Neural crest cell (in vitro differentiated cells): ENCODE measurements at places on chromosomes 5 and 9. TPM values are rescaled to one million over a fixed set of nuclear protein-coding genes. Genes with fewer than 3 reads are reported as not detected.

GRCh38 chr5:77707791-77708190, 68.3 kb downstream of the TBCA start:
- no peak for DNase-seq

DNA sequence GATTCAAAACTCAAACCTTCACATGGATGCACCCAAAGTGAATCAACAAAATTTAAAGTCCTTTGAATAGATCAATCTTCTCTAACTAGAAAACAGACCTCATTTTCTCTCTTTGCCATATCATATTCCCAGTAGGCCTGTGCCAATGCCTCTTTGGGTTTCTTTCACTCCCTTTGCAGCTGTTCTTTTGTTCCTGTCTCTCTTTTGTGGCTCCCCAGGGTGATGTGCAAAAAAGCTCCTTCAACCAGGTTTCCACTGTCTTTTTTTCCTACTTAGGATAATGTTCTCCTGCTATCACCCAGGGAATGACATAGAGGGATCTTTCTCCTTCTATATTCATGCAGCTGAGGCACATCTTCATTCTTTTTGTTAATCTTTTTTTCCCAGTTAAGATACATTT, 54.6 kb downstream of the MARCHF3 start:
- no peak for DNase-seq

DNA sequence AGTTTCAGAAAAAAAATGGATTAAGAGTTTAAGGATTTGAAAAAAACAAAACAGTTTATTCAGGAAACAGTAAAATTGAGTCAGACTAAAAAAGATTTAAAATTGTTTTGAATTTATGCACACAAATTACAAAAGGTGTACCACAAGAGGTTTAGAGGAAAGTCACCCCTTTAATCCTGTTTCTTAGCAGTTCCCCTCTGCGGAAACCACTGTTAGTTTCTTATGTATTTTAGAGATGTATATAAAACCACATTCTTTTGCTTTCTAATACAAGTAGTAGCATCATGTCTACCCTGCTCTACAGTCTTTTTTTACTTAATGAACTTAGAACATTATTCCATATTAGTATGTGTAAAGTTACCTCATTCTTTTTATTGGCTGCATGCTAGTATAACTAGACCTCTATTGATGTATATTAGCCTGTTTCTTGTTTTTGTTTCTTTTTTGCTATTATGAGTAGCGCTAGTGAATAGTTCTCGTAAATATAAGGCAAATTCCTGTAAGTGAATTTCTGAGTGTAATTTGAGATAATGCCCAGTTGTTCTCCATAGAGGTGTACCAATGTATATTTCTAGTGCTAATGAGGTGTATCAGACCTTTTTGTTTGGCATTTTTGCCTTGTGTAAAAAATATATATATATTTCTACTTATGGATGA, 20.0 kb downstream of the GPBP1 start:
- DNase-seq = no peak

DNA sequence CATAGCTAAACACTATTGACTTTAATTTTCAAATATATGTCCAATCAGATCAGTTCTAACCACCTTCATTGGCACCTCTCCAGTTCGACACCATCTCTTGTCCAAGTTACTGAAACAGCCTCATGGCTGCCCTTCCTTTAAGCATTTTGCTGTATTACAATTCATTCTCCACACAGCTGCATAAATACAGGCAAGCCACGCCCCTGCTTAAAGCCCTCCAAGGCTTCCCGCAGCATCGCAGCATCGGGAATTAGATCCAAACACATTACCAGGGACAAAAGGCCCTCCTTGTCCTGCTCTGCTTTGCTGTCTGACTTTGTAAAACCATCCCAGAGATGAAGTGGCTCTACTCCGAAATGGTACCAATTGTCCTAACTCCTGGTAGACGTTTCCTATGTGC, 75.1 kb upstream of the RAI14 start:
- no peak for DNase-seq

The DND1 gene
- 4.2 and 4.6 TPM in 2 replicates for total RNA-seq

The MRPL22 gene
- 59.5 and 62.4 TPM in 2 replicates for total RNA-seq

The ERGIC1 gene
- 106 and 108 TPM in 2 replicates for total RNA-seq

The CCNI2 gene
- not detected in 2 replicates for total RNA-seq

The NTRK2 gene
- 20.1 and 20.6 TPM in 2 replicates for total RNA-seq

The CNTNAP3B gene
- total RNA-seq = 9.4 and 10.0 TPM in 2 replicates
